ENCODE measurements at places on chromosomes 4 and X. TPM values are rescaled to one million over a fixed set of nuclear protein-coding genes. Genes with fewer than 3 reads are reported as not detected.
A peak's percentile ranks its signal among the peaks of the same experiment; 100 is the strongest.

- no peak for ATAC-seq
These were observed 500.1 kb downstream of the PCDH18 start for GRCh38 chr4:137032222-137032621.

GRCh38 chr4:119011607-119011988, 122.9 kb downstream of the SYNPO2 start:
- no peak for ATAC-seq

GRCh38 chr4:178665916-178666315, 1223.7 kb upstream of the AGA start:
- ATAC-seq: no peak

DNA sequence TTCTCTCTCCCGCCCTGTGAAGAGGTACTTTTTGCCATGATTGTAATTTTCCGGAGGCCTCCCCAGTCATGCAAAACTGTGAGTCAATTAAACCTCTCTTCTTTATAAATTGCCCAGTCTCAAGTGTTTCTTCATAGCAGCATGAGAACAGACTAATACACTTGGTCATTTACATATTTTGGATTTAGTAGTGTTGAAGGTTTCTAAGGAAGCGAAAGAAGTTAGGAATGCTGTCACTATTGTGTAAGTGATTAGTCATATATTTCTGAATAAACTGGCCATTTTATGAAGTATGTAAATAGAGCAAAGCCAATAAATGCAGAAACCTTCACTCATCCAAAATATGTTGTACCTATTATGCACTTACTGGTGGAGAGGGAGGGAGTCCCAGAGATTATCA, 34.4 kb upstream of the GK2 start:
- no peak for ATAC-seq

- no peak for ATAC-seq
These were observed 135.3 kb downstream of the ZNF518B start for GRCh38 chr4:10321931-10322330.

- ATAC-seq: no peak
These were observed 132.1 kb upstream of the LDB2 start for GRCh38 chr4:17030543-17030942.

GRCh38 chr4:140743194-140743931, 12.8 kb downstream of the TBC1D9 start:
- ATAC-seq: peak; percentile 86

GRCh38 chr4:183905593-183906488, 734 bp downstream of the STOX2 start:
- ATAC-seq: peak; percentile 60

GRCh38 chrX:34586346-34586911, 70.7 kb downstream of the TMEM47 start:
- ATAC-seq: no peak

- no peak for ATAC-seq
These were observed 2073.4 kb downstream of the ARAP2 start for GRCh38 chr4:34170946-34171345.

GRCh38 chr4:175891851-175892250, 79.8 kb upstream of the GPM6A start:
- peak; percentile 80 for ATAC-seq

- ATAC-seq: no peak
These were observed 60.2 kb downstream of the SLIT2 start for GRCh38 chr4:20311856-20312255.

DNA sequence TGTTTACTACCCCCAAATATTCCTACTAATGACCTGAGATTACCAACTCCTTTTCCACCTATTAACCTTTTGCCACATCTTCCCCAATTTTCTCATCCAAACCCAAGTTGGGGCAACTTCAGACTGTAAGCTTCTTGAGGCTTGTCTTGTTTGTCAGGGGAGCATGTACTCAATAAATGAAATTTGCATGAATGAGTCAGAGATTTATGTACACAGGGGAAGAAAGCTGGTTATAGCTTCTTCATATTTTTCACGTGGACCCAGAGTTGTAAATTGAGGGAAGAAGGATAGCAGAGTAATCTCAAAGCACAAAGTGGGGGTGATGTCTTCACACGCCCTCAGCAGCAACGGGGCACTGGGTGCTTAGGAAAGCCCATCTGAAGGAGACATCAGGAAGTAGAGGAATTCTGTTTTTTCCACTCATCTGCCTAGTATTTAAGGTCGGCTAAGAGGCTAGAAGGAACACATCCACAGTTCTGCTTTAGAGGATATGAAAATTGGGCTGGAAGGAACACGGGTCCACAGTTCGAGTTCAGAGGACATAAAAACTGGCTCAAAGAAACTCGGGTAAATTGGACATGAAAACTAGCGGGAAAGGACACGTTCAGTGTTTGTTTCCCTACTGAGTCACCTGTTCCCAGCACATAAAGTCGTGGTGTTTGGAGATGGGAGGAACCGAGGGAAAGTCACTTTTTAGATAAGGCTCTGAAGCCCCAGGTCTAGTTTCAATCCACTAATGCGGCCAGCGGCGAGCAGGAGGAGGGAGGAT, 696 bp upstream of the CA5B start:
- ATAC-seq: no peak

DNA sequence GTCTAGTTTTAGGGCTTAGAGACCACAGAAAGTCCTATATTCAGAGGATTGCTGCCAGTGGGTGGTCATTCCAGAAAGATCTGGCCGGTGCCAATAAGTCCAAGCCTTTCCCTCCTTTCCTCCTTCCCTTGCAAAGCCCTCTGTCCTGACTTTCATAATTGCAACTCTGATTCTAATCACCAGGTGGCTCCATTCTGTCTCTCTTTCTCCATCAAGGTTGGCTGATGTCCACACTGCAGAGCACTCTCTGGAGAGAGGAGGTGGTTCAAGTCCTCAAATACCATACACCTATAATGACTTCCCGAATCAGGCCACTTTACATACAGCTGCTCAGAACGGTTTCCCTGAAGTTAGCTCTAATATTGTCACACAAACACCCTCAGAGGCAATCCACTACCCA, 22.4 kb upstream of the ARMCX4 start:
- no peak for ATAC-seq

PSAPL1 gene
- total RNA-seq: 0.52 TPM

CDKL2 gene
- 7.2 TPM for total RNA-seq

HCCS gene
- total RNA-seq: 20.0 TPM
